ENCODE measurements at places on chromosomes 16 and 17. TPM values are rescaled to one million over a fixed set of nuclear protein-coding genes. Genes with fewer than 3 reads are reported as not detected.

Gene SALL1
- 0.16 TPM for total RNA-seq

DNA sequence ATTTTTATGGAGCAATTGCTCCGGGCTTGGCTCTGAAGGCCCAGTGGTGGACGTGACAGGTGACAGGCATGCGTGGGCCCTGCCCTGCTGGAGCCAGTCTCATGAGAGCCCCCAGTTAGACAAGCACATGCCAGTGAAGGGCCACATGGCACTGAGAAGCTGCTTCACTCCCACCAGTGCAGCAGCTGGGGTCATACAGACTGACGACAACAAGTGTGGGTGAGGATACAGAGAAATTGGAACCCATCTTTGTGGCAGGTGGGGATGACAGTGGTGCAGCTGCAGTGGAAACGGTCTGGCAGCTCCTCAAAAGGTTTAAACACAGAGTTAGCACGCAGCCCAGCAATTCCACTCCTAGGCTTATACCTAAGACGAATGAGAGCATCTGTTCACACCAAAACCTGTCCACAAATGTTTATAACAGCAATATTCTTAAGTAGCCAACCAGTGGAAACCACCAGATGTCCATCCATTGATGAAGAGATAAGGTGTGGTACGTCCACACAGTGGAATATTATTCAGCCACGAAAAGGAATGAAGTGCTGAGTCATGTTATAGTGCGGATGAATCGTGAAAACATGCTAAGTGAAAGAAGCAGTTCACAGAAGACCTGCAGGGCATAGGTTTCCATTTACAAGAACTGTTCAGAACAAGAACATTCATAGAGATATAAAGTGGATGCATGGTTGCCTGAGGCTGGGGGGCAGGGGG, 12.5 kb upstream of the CIBAR2 start:
- no peak for DNase-seq

GRCh38 chr17:15341385-15341849, at the start of gene TEKT3:
TSS of gene TEKT3 (minus strand) at chr17:15341597. CDS start at chr17:15331585, 10,012 bp downstream.
- DNase-seq = peak; percentile 46

- DNase-seq = peak; percentile 60
These were observed 229.8 kb downstream of the KATNIP start for GRCh38 chr16:27779641-27780164.

- no peak for DNase-seq
These were observed 52.5 kb downstream of the SMG6 start for GRCh38 chr17:2251098-2251497.

Gene CCNF
- 2.2 TPM for total RNA-seq

GRCh38 chr17:9050801-9051401, 29.6 kb downstream of the NTN1 start:
- no peak for DNase-seq

GRCh38 chr17:68197997-68198930, 49.6 kb upstream of the AMZ2 start:
- no peak for DNase-seq

Gene MYH13
- not detected for total RNA-seq

Gene ANKFN1
- total RNA-seq = not detected

DNA sequence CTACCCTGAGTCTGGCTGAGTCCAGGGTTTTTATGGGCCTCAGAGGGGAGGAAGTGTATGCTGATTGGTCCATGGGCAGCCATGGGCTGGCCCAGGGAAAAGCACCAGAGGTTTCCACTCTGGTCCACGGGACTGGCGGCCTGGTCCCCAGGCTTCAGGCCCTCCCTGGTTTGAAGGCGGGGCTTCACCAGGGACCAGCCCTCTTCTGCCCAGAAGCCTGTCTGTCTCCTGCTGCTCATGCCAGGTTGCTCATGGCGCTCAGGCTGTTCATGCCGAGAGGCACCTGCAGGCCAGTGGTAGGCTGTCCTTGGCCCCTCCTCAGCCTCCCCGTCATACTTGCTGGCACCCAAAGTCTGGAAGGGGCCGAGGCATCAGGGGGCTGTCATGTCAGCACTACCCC, 45.0 kb upstream of the CLEC19A start:
- DNase-seq = no peak

Gene PRSS22
- total RNA-seq = not detected

DNA sequence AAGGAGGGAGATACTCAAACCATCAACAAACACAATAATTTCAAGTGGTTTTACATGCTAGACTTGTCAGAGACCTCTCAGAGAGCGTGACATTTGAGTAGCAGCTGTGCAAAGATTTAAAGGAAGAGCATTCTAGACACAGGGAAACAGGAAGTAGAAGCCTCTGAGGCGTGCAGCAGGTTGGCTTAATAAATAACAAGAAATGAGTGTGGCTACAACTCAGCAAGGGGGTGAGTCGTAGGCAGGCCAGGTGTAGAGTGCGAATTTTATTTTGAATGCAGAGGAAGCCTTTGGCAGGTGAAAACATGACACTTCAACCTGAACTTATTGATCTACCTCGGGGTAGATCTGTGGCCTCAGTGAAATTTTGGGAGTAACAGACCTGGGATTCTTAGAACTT, 73.2 kb upstream of the MRTFB start:
- DNase-seq = no peak

DNA sequence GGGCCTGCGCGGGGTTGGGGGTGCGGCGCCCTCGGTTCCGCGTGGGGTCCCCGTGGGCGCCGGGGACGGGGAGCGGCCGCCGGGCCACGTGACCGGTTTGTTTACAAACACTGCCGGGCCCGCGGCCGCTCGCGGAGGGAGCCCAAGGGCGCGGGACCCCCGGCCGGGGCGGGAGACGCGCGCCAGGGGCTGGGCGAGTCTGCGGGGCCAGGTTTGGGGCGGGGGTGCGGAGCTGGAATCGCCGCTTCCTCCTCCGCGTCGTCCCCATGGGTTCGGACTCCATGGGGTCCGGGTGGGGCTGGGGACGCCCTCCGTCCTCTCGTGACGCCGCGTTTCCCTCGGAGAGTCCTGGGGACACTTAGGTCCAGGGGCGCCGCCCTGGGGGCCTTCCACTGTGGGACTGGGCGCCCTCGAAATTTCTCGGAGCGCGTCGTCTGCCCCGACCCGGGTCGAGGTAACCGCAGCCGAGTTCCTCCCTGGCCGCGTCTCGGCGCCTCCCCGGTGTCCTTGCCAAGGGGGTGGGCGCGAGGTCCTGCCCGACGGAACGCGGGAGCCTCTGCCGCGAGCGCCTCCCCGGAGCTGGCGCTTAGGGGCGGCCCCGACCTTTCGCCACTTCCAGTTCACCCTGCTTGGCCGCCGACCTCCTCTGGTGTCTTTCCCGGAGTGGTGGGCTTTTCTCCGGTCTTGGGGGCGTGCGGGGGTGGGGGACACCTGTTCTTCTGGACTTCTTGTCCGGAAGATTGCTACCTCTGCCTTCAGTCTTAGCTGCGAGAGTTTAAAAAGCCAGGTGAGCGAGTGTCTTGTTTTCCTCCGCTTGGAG, 684 bp downstream of the YPEL2 start:
- peak; percentile 17 for DNase-seq

- DNase-seq = peak; percentile 41
These were observed 64.1 kb upstream of the CACNG4 start for GRCh38 chr17:66900126-66901010.

DNA sequence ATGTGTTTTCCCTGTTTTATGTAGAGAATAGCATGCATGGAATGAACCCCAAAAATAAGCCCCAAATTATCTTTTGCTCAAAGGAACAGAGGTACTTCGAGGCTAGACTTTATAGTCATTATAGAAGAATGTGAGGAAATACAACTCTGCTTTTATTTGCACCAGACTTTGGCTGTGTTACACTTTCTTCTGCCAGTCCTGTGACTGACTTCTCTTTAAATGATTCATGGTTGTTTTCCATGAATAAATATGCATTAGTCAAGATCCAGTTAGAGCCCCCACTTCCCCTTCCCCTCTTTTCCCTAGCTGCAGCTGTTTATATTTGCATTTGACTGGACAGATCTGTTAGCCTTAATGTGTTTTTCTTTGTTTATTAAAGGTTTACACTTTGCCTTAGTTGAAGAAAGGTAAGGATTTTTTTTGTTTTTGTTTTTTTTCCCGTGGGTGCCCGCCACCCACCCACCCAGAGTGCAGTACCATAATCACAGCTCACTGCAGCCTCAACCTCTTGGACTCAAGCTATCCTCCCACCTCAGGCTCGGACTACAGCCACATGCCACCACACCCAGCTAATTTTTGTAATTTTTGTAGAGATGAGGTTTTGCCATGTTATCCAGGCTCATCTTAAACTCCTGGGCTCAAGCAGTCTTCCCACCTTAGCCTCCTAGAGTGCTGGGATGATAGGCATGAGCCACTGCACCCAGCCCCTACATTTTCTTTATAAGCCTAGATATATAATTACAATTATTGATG, 152.6 kb downstream of the CYB561 start:
- DNase-seq = peak; percentile 77

Gene DPEP3
- not detected for total RNA-seq

DNA sequence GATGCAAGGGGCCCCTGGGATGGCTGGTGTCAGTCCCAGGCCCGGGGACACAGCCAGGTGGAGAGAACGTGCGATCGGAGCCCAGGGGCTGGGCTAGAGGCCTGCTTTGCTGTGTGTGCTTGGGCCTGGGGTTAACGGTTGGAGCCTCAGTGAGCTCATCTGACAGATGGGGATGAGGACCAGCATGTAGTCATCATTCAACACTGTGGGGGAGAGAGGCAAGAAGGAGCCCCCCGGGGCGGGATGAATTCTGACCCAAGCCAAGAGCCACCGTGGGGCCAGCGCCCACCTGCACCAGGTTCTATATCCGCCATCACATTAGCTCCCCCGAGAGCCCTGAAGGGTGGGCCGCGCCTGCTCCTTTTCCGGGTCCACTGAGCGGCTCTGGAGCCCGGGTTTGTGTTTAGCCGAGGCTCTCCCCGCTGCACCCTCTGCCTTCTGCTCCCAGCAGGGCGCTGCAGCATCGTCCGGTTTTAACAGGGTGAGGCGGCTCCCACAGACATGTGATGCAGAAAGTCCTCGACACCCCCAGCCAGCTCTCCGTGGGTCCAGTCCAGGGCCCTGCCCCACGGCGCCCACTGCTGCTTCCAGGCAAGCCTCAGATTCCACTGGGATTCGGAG, 365.7 kb downstream of the SEC14L1 start:
- DNase-seq = no peak

- DNase-seq = no peak
These were observed 9.0 kb downstream of the HAS3 start for GRCh38 chr16:69114346-69114975.

Gene GDPD3
- 1.5 TPM for total RNA-seq

GRCh38 chr16:87470332-87470731, 22.5 kb downstream of the ZCCHC14 start:
- no peak for DNase-seq

DNA sequence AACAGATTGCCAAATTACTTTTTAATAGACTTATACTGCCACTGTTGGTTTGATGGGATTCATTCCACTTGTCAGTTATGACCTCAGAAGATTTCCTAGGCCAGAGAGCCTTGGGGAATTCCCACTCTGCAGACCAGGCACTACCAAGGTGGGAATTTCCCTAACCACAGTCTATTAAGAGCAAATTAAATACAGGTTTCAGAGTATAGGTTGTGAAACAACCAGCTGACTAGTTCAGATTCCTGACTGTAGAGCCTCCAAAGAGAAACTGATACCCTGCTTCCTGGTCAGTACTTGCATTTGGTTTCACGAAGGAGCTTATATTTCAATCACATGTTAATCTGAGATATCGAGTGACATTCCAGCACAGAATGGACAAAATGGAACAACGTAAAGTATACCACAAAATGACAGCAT, 186.5 kb downstream of the STX8 start:
- peak; percentile 90 for DNase-seq

DNA sequence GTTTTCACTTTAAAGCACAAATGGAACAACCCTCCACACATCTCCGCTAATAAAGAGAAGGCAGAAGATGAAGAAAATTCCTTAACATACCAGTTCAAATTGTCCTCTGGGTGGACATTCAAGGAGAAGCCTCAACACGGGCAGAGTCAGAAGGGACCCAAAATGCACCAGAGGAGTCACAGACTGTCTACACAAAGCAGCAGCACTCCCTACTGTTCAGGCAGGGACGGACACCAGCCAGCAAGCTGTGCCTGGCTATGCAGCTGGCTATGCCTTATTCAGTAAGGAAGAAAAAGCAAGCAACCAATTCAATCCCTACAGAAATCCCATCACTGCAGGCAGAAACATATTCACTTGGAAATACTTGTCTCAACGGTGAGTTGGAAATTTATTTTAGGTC, 8.1 kb downstream of the DNAJC7 start:
- DNase-seq = no peak

GRCh38 chr16:84531671-84532111, 27.2 kb upstream of the MEAK7 start:
- DNase-seq = no peak

DNA sequence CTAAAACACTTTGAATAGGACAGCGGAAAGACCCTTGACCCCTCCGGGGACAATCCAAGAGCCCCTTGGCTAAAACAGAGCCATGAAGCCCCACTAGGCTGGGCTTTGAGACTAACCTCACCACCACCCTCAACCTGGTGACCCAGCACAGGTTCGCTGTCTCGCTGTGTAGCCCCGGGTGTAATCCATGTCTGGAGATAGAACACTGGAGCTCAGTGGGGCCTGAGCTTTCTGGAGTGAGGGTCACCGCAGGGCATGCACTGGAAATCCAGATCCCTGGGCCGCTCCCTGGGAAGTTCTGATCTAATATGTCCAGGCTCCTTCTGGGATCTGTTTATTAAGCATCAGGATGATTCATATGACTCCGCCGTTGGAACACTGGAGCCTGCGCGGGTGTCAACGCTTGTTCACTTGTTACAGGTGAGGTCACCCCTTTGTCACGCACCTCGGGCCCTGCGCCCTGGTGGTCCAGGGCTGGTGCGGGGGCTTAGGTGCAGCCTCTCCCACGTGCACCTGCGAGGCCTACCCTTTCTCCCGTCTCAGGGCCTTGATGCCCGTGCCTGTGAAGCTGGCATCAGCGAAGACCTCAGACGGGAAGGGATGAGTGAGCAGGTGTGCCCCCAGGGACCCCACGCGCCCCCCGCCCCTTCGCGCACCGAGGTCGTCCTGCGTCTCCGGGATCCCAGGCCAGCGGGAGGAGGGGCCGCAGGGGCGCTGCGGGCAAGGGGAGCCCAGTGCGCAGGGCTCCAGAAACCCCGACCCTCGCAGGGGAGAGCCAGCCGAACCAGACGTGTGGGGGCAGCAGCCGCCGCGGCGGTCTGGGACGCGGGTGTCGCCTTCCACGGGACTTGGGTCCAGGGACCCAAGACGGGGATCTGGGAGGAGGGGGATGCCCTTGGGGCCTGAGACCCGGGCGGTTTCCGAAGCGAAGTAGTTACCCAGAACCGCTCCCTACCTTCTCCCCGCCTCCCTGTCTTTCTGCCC, 224.1 kb upstream of the FOXF1 start:
- DNase-seq = no peak

GRCh38 chr17:32266389-32267301, 1.0 kb downstream of the RHBDL3 start:
- no peak for DNase-seq

Gene MT1F
- total RNA-seq = 0.18 TPM

DNA sequence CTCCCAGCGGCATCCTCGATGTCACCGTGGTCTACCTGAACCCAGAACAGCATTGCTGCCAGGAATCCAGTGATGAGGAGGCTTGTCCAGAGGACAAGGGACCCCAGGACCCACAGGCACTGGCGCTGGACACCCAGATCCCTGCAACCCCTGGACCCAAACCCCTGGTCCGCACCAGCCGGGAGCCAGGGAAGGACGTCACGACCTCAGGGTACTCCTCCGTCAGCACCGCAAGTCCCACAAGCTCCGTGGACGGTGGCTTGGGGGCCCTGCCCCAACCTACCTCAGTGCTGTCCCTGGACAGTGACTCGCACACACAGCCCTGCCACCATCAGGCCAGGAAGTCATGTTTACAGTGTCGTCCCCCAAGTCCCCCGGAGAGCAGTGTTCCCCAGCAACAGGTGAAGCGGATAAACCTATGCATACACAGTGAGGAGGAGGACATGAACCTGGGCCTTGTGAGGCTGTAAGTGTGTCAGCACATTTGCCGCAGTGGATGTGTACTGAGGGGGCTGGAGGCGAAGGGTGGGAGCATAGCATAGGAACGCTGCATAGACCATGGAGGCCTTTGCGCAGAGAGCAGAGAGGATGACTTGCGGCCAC, 3.3 kb upstream of the TEDC2 start:
- no peak for DNase-seq

Data from fibroblast of the aortic adventitia (primary cell).